Calu3 (cell line): ENCODE measurements at places on chromosomes 12 and 14. TPM values are rescaled to one million over a fixed set of nuclear protein-coding genes. Genes with fewer than 3 reads are reported as not detected.

The FAM181A gene
- total RNA-seq = not detected in 2 replicates

The A2ML1 gene
- 0.24 and 0.42 TPM in 2 replicates for total RNA-seq

The STAC3 gene
- total RNA-seq = 5.0 and 7.0 TPM in 2 replicates

The HOXC12 gene
- total RNA-seq = not detected in 2 replicates

The LPAR5 gene
- 2.5 and 3.2 TPM in 2 replicates for total RNA-seq

The KRT85 gene
- not detected in 2 replicates for total RNA-seq

GRCh38 chr12:52121824-52122539 is 42.5 kb downstream of the SMIM41 start:
- peak; percentile 65 for DNase-seq

DNA sequence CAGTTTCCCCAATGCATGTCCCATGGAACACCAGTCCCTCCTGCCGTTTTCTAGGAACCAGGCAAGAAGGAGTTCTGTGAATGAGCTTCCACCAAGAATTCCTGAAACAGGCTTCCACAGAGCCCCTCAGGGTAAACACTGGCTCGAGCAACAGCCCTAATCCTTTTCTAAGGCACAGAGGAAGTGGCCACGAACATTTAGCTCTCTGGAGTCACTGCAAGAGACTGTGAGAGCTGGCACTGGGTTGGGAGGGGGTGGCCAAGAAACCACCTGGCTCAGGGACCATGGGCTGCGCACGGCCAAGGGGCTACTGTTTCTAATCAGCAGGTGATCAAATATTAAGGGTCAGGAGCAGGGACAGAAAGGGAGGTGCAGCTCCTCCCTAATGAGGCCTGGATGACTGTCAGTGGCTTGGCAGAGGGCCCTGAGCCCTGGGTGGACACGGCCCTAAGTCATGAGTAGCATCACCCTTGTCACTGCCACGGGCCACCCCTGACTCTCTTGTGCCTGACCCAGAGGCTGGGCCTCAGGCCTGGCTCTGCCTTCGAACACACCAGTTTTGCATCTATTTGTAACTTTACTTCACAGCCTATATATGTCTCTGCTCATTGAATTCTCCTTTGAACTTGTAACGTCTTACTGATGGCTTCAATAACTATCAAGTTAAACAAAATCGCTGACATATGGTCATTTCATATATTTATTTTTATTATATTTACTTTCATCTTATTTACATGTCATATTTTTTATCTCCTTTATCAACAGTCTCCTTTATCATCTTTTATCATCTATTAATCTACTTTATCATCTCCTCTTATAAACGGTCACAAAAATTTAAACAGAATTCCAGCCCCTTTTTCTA is 154.0 kb downstream of the DICER1 start:
- DNase-seq = no peak

GRCh38 chr14:34213332-34213731 is 248.7 kb downstream of the SPTSSA start:
- no peak for DNase-seq

DNA sequence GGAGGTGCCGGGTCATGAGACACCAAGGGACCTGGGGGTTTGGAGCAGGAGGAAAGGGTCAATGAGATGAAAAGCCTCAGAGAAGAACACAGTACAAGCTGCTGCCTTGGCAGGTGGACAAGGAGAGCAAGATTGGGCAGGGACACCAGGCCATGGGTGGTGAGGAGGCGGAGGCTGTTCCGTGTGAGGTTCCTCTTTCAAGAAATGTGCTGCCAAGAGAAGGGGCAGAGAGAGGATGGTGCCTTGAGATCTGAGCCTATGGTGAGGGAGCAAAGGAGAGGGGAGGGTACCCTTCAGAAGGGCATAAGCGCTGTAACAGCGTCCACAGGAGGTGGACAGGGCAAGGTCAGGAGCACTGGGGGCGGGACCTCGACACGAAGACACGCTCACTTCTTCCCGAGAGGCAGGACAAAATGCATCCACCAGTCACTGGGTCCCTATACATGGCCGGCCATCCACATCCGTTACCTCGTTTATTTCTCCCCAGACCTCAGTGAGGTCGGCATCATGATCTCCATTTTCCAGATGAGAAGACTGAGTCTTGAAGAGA is 100.2 kb downstream of the B4GALNT3 start:
- no peak for DNase-seq

DNA sequence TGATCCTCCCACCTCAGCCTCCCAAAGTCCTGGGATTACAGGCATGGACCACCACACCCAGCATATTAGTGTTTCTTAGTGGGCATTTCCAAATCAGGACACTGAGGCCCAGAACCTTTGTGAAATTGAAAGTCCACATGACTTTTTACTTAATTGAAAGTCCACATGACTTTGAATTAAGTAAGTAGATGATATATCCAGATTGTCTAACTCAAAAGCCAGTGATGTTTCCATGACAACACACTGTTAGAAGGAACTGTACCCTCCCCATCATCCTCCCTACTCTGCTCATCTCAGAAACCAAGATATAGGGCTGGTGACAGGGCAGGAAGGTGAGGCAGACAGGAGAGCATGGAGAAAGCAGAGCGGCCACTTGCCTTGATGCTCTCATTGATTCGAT is 7.2 kb downstream of the MYO1A start:
- no peak for DNase-seq

DNA sequence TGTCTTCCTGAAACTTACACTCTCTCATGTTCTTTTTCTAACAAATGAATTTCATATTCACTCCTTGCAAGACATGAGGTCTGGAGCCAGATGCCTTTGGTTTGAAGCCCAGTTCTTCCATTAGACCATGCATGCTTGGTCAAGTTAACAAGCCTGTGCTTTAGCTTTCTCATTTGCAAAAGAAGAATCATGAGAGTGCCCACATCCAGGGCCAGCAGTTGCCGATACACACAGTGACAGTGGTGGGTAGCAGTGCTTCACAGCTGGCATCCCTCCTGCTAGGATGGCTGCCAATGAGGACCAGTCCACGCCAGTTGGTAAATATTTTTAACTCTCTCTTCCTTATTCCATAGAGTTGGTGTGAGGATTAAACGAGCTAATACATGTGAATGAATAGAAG is 163.1 kb downstream of the PHLDA1 start:
- DNase-seq = no peak

DNA sequence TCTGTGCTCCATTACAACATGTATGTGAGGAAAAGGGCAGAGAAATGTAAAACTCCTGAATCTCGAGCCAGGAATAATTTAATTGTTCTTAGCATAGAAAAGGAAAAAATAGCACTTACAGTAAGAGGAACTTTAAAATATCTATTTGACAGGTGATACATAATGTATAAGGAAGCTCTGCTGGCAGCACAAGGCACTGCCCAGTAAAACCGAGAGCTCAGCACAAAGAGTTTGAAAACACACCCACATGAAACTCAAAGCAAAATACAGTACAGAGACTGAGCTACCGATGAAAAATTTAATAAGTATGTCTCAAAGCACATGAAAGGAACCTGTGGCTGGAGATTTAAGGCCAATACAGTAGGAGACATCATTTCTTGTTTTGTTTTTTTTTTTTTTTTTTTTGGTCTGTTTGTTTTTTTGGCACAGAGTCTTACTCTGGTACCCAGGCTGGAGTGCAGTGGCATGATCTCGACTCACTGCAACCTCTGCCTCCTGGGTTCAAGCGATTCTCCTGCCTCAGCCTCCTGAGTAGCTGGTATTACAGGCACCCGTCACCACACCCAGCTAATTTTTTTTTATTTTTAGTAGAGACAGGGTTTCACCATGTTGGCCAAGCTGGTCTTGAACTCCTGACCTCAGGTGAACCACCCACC is 19.2 kb downstream of the CLIP1 start:
- DNase-seq = no peak
